Activated CD4-positive, alpha-beta T cell treated with anti-CD3 and anti-CD28 coated beads for 24 hours (primary cell): ENCODE measurements at places on chromosomes 7 and 10.

DNA sequence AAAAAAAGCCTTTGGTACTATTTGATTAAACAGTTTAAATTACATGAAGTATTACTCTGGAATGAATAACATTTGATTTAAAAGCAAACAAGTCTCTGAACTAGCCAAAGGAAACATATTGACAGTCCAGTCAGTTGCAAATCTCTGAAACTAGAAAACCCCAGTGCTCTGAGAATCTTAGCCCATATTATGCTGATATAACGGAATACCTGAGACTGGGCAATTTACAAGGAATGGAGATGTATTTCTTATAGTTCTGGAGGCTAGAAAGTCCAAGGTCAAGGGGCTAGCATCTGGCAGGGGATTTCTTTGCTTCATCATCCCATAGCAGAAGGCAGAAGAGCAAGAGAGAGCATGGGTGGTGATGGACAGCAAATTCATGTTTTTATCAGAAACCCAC lies 21.7 kb upstream of the FKBP9 start:
- no peak for DNase-seq

DNA sequence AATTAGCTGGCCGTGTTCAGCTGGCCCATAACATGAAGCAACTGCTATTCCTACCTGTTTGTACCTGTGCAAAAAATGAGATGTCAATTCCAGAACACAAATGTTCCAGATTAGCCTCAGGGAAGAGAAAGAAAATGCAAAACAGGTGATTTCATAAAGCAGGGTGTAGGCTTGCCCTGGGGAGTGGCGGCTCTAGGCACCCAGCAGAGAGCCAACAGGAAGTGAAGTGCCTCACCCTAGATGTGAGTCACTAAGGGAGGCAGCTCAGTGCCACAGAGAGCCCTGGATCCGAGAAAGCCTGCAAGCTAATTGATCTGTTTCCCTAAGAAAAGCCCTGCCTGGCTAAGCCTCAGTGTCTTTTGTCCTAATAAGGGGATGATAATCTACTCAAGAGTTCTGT lies 240.0 kb downstream of the ARHGAP21 start:
- no peak for DNase-seq

GRCh38 chr7:148962823-148963582 lies 65.3 kb downstream of the PDIA4 start:
- no peak for DNase-seq

DNA sequence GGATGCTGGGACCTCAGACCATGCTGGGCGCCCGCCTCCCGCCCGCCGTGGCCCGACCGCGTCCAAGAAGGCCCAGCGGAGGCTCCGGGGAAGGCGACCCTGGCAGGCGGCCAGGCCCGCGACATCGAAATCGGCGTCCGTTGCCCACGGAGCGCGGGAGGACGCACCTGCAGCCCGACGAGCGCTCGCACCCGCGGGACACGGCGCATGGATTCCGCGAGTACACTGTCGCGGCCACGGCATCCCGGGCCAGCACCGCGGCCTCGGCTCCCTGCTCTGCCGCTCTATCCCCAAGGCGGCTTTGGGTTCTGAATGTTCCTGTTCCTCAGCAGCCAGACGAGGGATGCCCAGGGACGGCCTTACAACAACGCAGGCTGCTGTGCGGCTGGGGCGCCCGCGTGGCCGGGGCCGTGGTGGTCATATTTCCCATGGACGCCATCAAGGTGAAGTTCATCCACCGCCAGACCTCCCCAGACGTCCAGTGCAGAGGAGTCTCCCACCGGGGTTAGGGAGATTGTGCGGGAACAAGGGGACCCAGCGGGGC lies 67.5 kb upstream of the ZNF722 start:
- no peak for DNase-seq

- DNase-seq, result no peak
Measured at GRCh38 chr7:12705878-12706277, 18.4 kb downstream of the ARL4A start.

DNA sequence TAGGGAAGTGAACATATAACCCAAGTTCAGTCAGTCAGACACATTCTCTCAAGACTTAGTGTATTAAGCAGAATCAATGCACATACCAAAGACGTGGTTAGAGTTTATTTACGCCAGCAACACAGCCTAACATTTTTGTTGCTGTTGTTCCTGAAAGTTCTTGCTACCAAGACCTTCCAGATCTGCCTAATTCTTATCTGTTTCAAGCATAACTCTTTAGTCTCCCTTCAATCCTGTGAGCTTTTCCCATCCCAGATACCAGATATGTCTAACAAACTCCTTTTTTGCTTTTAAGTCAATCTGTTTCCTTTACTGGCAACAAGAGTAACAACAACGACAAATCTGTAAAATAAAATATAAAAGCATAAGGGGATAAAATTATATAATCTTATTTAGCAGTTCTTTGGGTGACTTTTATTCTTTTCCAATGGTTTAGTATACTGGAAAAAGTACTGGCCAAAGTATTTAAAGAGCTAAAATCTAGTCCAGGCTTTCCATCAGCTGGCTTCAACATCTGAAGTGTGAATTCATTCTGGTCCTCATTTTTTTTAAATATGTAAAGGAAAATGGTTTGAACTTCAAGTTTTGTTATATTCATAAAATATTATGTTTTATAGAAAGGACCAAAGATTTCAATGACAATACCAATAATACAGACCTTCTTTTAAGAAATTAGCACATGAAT lies 193.8 kb downstream of the IMMP2L start:
- DNase-seq, result no peak

DNA sequence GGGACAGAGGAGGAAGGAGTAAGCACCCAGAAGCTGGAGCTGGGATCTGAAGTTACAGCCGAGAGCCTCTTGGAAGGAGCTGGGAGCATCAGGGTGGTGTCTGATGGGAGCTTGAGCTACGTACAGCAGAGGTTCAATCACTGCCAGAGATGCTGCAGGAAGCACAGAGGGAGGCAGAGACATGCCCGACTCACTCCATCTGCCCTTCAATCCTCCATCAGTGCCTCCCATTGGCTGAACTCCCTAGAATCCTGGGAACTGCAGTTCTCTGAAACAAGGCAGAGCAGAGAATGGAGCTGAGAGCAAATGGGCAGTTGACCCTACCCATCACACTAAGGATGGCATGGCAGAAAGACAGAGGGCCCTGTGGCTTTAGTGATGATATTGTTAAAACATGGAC lies 40.0 kb upstream of the CTBP2 start:
- DNase-seq, result no peak
